ENCODE measurements at places on chromosomes 3 and 15.
A peak's percentile ranks its signal among the peaks of the same experiment; 100 is the strongest.

GRCh38 chr3:161838021-161838420, 341.4 kb downstream of the OTOL1 start:
- DNase-seq: no peak

GRCh38 chr15:96261575-96262034, 68.9 kb upstream of the NR2F2 start:
- no peak for DNase-seq

GRCh38 chr15:98147415-98147814, 186.9 kb downstream of the ARRDC4 start:
- DNase-seq: no peak

- DNase-seq: no peak
Observed at GRCh38 chr15:52652984-52653383, 26.2 kb downstream of the ATOSA start.

DNA sequence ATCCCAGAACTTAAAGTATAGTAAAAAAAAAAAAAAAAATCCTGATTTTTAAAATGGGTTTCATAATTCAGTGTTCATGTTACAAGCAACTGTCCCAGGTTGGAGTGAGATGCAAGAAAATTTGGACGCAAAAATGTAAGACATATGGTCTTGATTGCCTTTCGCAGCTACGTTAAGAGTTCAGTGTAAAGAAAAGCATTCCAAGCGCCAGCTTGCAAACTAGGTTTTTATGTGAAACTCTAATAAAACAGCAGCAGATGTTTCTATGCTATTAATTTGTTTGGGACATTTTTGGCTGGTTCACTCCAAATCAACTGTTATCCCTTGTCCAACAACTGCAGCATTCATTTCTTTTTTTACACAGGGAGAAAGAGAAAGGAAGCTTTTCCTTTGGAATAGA, 957.8 kb downstream of the ROBO1 start:
- no peak for DNase-seq

DNA sequence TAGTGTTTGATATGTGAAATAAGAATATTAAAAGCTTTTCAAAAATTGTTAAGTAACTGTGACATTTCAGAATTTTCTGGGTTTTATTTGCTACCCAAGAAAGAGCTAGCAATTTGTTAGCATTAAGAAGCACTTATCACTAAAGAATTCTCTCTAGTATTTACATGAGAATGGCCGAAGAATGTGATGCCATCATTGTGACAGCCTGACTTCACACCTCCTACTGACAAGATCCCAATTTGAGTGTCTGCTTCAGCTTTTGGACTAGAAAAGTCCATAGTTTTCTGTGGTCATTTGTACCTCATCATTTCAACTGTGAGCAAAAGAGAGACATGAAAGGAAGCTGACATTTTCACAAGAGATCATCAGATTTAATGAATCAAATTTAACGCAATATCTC, 548.1 kb upstream of the AGTR1 start:
- no peak for DNase-seq

DNA sequence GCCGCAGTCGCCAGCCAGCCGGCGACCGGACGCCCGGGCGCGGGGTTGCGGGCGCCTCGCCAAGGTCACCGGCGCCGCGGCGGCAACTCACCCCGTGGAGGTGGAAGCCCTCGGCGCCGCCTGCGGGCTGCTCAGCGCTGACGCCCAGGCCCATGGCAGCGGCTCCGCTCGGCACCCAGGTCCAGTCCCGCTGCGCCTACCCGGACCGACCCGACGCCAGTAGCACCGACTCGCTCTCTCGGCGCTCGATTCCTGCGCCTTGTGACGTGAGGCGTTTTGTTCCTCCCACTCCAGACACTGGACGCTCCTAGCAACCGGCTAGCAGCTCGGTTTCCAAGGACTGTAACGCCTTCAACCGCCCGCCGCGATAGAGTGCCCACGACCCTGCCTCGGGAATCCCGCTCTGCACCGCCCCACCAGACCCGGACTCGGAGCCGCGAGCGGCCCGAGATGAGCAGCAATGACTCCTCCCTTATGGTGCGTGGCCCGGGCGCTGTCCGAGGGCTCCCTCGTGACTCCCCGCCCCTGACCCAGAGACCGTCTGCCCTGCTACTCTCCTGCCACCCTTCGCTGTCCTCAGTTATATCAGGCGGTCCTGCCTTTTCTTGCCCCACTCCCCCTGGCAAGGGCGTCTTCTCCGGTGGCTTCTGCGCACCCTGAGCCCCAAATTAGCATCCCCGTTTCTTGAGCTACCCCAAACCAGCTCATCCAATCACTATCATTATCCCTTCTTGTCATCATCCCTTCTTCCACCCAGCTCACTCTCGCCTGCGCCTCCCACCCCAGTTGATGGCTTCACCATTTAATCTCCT, at the start of the genes GORASP1 and TTC21A:
TSS of gene GORASP1 (minus strand) at position 240 of the 812 bp plus-strand sequence. CDS start at position 154, 86 bp downstream.
TSS of gene TTC21A (plus strand) at position 293 of the 812 bp plus-strand sequence. CDS start at position 451, 158 bp downstream.
- peak; percentile 49 for DNase-seq

DNA sequence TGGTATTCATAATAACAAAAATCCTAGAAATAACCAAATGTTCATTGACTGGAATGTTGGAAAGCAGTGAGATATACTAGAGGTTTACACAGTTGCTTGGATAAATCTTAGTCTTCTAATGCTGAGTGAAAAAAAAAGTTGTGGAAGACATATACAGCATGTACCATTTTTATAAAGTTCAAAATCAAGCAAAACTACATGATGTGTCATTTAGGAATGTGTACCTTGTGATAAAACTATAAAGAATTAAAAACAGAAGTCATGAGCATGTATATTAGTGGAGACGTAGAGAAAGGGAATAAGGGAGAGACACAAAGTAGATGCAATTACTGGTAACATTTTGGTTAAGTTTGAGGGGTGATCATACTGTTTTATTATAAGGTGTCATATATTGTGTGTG, 45.2 kb downstream of the FBXL2 start:
- DNase-seq: no peak

- DNase-seq: peak; percentile 44
Observed at GRCh38 chr3:187679638-187680396, 9.6 kb upstream of the SST start.

- no peak for DNase-seq
Observed at GRCh38 chr3:113274425-113275257, 63.3 kb downstream of the BOC start.

- no peak for DNase-seq
Observed at GRCh38 chr3:65811892-65812291, 226.8 kb downstream of the MAGI1 start.

- no peak for DNase-seq
Observed at GRCh38 chr3:99834211-99834957, 16.7 kb downstream of the CMSS1 start.

GRCh38 chr15:75943713-75944215, 40.1 kb downstream of the FBXO22 start:
- no peak for DNase-seq

DNA sequence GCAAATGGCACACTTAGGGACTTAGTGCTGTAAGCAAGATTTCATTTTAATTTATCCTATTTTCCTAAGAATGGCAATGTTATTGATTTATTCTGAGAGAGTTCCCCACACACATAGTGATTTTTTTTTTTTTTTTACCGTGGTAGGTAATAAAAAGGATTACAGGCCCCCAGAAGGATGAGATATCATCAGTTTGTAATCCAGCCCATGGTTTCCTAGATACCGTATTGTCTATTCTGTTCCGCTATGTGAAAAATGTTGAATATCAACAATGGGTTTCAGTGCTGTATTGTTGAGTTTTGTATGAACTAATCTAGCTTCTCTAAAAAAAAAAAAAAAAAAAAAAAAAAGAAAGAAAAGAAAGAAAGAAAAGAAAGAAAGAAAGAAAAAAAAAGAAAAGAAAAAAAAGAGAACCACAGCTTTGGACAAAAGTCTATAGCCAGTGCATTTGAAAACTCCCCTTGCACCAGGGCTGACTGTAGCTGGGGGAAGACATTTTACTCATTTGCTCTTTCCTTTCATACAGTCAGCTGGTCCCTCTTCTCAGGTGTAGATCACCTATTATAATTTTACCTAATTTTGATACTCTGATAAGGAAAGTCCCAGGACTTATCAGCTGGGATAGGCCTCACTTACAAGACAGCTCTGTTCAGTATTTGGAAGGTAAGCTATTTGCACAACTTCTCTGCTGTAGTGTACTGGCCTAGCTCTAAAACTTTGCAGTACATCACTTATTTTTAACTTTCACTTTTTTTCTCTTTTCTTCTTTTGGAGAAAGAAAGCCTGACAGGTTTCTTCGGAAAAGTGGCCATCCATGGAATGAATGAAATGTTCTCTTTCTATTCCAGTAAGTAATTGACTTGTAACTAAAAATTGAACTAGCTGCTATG, 101.4 kb upstream of the SOX2 start:
- DNase-seq: no peak

DNA sequence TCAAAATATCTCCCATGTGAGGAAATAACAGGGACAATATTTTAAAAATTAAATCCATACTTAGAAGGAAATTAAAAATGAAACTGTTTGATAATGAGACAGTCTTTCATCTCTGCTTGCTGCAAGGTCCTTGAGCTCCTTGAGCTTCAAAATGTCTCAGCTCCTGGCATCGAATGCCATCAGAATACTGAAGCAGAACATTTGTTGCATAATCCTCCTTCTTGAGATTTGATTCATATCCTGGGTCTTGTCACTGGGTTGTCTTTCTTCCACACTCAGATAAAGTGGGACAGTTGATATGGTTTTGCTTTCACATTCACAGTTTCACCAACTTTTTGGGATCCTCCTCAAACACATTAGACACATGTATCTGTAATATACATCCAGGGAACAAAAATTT, 27.8 kb downstream of the COL8A1 start:
- DNase-seq: no peak

- no peak for DNase-seq
Observed at GRCh38 chr3:102580760-102581159, 145.9 kb downstream of the ZPLD1 start.

- no peak for DNase-seq
Observed at GRCh38 chr3:24288496-24289236, 206.0 kb downstream of the THRB start.

DNA sequence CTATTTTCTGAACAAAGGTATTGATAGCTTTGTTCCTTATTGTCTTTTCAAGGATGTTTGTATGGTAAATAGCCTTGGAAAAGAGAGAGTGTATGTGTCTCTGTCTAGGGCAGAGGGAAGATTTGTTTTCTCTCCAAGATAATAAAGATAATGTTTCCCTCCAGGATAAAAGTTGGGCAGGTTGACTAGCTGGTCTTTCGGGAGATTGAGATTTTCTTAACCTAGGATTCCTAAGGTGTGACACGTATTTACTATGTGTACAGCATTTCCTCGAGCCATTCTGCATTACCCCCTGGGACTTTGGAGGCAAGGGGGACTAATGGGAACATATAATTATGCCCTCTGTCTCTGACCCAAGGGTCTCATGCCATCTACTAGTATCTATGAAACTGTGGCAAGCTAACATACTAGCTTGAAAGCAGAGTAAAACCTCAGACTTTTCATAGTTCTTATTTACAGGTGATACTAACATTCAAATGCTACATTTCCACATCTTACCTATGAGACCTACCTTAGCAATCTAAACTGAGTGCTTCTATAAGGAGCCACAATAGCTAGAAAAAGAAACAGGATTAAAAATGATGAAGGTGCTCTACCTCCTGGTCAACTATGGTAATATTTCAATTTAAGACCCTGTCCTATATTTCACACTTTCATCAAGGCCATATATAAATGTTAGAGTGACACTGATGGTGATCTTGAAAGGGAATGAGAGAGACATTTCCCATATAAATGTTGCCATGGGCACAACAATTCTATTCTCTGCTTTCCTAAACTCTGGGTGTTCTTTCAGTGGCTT, 252.9 kb upstream of the CBLB start:
- no peak for DNase-seq

- no peak for DNase-seq
Observed at GRCh38 chr3:65094723-65095122, 406.9 kb upstream of the ADAMTS9 start.

GRCh38 chr15:42275780-42276391, 2.7 kb upstream of the TMEM87A start:
- no peak for DNase-seq

GRCh38 chr3:27681249-27681748, 40.8 kb downstream of the EOMES start:
- no peak for DNase-seq

DNA sequence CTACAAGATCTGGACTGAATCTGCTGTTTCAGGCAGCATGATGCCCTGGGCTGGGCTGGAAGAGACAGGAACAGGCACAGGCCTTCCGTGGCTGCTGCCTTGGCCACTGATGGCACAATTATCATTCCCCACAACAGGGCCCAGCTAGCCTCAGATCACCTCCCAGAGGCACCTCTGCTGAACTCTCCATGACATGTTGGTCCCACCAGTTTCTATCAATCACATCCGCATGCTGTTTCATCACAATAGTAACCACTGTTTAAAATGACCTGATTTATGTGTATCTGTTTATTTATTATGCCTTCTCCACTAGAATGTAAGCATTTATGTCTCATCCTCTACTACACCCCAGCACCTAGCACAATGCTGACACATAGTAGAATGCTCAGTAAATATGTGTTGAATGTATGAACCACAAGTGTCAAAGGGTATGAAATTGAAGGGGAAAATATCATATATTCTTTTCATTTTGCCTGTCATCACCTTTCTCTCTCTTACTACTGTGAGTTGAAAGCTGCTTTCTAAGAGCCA, 32.7 kb upstream of the ZBTB38 start:
- DNase-seq: no peak

DNA sequence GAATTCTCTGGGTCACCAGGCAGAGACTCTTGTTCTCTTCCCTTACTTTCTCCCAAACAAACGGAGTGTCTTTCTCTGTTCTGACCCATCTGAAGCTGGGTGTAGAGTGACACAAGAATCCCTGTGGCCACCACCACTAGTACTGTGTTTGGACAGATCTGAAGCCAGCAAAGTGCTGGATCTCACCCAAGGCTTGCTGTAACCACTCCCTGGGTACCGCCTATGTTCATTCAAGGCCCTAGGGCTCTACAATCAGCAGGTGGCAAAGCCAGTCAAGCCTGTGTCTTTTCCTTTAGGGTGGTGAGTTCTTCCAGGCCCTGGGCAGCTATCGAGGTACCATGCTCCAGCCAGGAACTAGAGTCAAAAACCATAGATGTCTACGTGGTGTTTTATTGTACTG, 149.2 kb upstream of the CTNNB1 start:
- no peak for DNase-seq
